T follicular helper cell (primary cell): ENCODE measurements at places on chromosomes 2 and 18.

DNA sequence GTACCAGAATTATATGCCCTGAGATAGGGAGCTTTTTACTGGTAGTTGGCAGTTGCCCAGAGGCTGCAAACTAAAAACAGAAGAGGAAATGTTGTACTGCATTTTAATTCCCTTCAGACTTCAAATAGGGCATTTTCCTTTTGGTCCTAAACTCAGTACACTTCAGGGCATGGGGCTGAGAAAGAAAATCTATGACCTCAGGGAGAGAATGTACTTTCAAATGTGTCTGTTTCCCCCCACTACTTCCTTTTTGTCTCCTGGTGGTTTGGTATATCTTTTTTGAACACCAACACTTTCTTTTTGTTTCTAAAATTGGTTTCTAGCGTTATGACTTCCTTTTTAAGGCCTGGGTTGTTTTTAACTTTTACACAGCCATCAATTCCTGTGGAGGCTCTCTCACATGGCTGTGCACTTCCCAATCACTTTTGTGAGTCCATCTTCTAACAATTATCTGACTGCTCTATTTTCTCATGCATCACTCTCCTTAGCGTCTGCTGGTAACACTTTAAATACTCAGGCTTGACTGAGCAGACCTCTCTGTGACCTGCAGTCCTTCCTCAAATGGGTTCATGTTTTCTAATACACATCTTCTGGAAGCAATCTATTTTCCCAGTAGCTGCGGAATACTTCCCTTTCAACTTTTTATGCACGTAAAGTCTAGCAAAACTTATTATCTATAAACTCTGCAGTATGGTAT, 596.0 kb downstream of the LRP1B start:
- no peak for DNase-seq

- DNase-seq: no peak
Observed at GRCh38 chr2:202337706-202338346, 38.3 kb upstream of the BMPR2 start.

GRCh38 chr18:79423211-79424007, 27.7 kb downstream of the NFATC1 start:
- no peak for DNase-seq

- DNase-seq: no peak
Observed at GRCh38 chr2:156057647-156058046, 274.9 kb downstream of the NR4A2 start.

- DNase-seq: no peak
Observed at GRCh38 chr2:20577495-20578235, 73.2 kb downstream of the HS1BP3 start.

- DNase-seq: no peak
Observed at GRCh38 chr2:235050980-235051351, 99.1 kb downstream of the SH3BP4 start.

GRCh38 chr2:98009887-98010760, 14.4 kb upstream of the TMEM131 start:
- no peak for DNase-seq

DNA sequence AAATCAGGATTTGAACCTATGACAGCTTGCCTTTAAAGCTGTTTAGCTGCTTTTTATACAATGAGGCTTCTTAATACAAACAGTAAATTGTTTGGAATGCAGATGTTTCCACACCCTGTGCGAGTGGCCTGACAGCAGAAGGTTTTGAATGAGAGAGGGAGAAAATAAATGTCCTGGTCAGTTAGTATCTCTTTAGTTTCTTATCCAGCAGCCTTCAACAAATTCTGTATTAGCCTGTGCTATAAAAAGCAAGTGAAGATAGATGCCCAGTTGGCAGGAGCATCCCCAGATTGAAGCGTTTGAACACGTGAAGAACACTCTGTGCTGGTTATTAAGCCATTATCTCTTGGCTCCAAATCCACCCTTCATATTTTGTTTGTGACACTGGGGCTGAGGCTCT, 70.6 kb downstream of the CERS6 start:
- DNase-seq: no peak

DNA sequence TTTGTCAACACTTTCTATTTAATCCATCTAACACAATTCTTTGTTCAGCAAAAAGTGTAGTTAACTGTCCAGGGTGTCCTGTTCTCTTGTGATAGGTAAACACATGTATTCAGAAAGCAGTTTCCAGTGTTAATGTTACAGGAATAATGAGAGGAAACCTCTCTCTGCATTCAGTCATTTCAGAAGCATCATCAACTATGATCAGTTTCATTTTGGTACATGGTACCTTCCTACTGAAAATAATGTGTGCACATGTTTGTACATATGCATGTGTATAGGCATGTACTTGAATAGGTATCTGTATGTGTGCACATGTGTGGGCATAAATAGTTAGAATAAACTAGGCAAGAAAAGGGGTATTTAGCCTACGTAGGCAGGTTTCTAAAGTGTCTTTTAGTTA, 16.6 kb downstream of the EFEMP1 start:
- DNase-seq: no peak

DNA sequence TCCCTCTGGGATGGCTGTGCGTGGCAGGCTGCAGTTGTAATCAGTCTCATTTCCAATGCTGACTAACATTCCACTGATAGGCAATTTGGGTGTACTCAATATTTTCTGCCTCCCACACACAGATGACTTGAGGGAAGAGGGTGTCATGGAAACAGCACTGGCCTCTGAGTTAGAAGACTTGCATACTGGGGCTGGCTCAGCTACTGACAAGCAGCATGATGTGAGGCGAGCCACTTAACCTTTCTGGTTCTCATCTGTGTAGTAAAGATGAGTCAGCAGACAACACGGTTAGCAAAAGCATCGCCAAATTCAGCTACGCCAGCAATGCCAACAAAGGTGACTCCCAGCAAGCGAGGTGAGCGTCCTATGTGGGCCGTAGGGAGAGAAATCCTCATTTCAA, 73.5 kb downstream of the COLEC12 start:
- DNase-seq: no peak

GRCh38 chr2:234949762-234950434, 1.9 kb upstream of the SH3BP4 start:
- no peak for DNase-seq

- DNase-seq: no peak
Observed at GRCh38 chr18:49856496-49856895, 43.2 kb upstream of the ACAA2 start.

DNA sequence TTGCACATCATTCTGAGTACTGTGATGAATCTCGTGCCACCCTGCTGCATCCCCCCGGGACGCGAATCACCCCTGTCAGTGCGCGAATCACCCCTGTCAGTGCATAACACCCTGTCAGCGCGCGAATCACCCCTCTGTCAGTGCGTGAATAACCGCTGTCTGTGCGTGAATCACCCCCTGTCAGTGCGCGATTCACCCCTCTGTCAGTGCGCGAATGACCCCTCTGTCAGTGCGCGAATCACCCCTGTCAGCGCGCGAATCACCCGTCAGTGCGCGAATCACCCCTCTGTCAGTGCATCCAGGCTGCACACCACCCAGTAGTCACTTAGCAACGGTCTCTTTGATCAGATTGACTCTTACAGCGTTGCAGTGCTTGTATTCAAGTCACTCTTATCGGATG, 134.4 kb upstream of the TPO start:
- no peak for DNase-seq

DNA sequence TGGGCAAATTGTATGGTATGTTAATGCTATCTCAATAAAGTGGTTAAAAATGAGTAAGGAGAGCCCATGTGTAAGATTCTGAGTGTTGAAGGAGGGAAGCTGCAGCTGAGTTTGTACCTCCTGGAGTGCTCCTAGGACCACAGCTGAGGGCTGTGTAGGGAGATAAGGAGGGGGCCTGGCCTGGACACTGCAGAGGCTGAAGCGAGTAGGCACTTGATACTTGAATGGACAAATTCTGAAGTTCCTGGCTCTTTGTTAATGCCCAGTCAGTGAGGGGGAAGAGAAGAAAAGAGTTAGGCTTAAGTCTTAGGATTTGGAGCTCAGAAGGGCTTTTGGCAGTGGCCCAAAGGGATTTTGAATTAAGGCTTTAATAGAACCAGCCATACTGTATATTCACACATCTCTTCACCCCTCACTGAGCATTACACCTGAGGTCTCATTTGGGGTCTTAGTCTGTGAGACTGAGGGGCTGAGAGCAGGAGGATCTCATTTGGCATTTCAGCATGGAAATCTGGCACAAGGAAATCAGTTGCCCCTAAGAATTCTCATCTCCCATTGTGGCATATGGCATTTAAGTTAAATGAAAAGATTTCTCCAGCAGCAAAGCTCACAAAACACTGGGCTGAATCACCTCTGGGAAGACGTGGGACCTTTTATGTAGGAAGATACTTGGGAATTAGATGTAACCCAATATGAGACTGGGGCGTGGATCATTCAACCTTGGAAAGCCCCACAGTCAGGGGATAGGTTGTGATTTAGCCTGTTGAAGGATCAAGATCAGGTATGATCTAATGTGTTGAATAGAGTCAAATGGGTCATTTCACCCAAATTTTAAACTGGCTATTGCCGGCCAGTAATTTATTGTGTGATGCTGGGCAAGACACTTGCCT, 46.8 kb downstream of the LIPG start:
- DNase-seq: no peak

DNA sequence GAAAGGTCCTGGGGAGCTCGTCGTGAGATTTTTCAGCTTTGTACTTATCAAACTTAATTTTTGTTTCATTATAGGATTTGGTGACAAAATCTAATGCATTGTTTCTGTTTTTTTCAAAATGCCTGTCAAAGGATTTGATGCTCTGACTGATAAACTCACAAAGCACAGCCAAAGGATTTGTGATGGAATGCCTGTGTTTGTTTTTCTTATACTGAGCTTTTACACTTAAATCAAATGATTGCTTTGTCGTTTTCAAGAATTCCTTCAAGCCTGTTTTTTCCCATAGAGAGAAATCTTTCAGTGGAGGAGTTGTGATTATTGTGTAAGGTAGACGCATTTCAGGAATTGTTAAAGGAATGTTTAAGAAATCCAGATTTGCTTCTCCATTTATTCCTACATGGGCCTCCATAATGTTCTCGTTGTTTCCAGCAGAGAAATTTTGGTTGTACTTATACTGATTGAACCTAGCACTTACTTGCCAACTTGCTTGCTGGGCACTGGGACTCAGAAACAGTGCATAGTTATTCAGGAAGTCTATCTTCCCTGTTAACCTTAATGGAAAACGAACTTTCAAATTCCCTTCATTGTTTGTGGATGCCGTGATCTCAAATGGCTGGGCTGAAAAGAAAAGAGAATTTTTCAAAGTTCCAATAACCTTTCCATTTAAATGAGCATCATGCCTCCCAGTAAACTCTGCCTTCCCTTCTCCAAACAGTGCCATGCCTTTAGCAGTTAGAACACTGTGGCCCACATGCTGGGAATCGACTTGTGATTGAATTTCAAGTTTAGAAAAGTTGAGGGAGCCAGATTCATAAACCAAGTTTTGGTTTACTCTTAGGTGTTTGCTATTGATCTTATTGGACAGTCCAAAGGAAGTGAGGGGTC, 36.5 kb downstream of the APOB start:
- no peak for DNase-seq

DNA sequence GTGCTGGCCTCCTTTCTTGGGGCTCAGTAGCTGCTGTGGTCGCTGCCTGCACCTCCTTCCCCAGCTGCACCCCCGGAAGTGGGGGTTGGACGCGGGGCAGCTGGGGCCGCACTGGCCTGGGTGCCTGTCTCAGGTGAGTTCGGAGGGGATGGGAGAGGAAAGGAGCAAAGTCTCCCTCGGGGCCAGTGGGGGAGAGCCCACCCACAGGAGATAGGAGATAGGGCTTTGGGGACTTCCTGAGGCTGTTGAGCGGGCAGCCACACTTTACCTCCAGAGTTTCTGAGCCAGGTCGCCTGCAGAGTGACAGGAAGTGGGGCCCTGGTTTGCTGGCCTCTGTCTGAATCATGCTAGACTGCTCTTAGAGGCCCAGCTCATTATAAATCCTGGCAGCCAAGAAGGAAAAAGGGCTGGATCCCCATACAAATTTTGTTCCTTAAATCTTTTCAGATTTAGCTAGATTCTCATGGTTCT, 8.1 kb downstream of the MBP start:
- DNase-seq: no peak

DNA sequence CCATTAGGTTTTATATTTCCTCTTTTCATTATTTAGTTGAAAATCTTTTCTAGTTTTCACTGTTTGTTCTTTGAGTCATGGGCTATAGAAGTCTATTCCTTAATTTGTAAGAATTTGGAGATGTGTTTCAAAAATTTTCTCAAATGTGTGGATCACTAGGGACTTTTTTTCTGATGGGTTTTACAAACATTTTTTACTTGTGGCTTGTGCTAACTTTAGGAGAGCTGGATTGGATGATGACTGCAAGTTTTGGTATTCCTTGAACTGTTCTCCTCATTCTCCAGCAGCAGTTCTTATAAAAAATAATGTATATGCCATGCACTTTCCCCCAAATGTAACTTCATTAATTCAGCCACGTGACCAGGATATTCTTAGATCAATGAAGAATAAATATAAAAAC, 94.7 kb upstream of the CWC22 start:
- no peak for DNase-seq

- no peak for DNase-seq
Observed at GRCh38 chr18:2909431-2910140, 62.8 kb downstream of the EMILIN2 start.

- no peak for DNase-seq
Observed at GRCh38 chr2:3298191-3298590, 79.4 kb downstream of the EIPR1 start.

GRCh38 chr2:220273082-220273481, 645.7 kb downstream of the SLC4A3 start:
- no peak for DNase-seq

- DNase-seq: no peak
Observed at GRCh38 chr18:27901424-27902226, 275.3 kb downstream of the CDH2 start.

GRCh38 chr18:54381640-54382039, 23.9 kb downstream of the C18orf54 start:
- no peak for DNase-seq

GRCh38 chr2:15684161-15685039, 92.7 kb downstream of the DDX1 start:
- DNase-seq: no peak

- DNase-seq: no peak
Observed at GRCh38 chr18:31740180-31740579, 20.5 kb downstream of the SLC25A52 start.

DNA sequence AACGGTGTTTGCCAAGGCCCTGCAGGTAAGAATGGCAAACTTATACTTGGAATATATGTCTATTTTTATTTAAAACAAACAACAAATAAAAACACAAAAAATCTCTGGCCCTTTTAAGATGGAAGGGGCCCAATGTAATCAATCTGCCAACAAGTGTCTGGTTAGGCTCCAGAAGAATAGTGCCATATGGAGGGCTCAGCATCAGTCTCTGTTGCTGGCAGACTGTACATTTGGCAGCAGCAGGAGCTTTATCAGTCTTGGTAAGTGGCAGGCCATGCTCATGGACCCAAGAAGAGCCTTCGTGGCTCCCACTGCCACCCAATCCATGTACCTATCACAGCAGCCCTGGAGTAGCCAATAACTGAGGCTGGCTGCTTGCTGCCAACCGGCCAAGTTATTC, 101.1 kb downstream of the GALNT3 start:
- no peak for DNase-seq

DNA sequence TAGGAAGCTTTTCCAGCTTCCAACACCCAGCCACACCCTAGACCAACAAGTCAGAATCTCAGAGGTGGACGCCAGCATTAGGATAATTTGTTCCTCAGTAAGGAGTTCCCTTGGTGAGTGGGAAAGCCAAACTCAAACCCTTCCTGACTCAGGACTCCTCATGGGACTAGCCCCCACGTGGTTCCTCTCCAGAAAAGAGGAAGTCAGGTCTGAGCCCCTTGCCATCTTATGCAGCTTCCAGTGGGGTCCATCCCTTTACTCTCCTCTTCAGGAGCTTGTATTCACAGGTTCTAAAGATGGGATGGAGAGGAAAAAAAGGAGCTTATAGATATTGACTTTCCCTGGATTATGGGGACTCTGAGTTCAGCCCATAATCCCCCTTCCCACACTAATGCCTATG, 14.8 kb upstream of the NOTO start:
- no peak for DNase-seq

- DNase-seq: no peak
Observed at GRCh38 chr2:13009027-13009642, 292.4 kb downstream of the TRIB2 start.
